ENCODE measurements at places on chromosomes 2 and 18.

DNA sequence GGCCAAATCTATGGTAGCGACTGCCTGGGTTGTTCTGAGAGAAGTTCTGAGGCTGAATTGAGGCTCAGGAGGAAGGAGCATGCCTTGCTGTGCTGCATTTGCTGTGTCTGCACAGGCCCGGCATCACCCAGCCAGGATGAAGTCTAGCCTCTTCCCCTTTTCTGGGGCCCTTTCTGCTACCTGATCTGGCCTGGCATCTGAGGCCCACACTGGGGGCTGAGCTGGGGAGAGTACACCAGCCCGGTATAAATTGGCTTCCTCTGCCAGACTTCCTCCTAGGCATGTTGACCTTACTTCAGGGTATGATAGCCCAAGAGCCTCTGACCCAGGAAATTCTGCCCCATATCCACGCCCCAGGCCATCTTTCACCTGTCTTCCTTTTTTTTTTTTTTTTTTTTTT lies 30.0 kb downstream of the MRPL35 start:
- DNase-seq = no peak

- DNase-seq = no peak
Measured at GRCh38 chr2:136075476-136075875, 42.5 kb downstream of the CXCR4 start.

- no peak for DNase-seq
Measured at GRCh38 chr2:8142461-8142860, 539.4 kb upstream of the ID2 start.

DNA sequence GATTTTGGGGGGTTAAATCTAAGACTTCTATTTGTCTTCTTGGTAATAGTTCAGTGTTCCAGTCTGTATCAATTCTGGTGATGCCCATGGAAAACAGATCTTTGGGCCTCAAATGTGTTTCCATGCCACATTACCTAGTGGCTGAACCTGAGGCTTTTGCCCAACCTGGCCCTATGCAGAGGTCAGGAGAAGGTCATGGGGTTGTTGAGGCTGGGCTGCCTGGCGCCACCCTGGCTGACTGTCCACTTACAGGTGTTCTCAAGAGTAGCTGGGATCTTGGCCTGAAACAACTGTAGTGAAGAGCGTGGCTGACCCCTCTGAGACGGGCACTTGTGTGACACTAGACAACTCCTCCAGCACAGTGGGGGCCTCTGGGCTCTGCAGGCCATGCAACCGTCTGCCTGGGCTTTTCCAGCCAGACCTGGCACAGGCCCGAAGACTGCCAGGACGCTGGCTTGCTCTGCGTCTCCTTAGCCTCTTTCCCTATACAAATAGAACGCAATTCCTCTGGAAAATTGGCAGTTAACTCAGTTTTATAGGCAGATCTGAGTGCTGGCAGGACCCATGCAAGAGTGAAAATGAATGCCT lies 127.8 kb downstream of the TRIM43 start:
- no peak for DNase-seq

- DNase-seq = no peak
Measured at GRCh38 chr2:120624738-120625446, 110.8 kb upstream of the GLI2 start.
